ENCODE measurements at places on chromosomes 2 and 18.

GRCh38 chr2:191012845-191013681, 908 bp downstream of the STAT1 start:
- no peak for DNase-seq

DNA sequence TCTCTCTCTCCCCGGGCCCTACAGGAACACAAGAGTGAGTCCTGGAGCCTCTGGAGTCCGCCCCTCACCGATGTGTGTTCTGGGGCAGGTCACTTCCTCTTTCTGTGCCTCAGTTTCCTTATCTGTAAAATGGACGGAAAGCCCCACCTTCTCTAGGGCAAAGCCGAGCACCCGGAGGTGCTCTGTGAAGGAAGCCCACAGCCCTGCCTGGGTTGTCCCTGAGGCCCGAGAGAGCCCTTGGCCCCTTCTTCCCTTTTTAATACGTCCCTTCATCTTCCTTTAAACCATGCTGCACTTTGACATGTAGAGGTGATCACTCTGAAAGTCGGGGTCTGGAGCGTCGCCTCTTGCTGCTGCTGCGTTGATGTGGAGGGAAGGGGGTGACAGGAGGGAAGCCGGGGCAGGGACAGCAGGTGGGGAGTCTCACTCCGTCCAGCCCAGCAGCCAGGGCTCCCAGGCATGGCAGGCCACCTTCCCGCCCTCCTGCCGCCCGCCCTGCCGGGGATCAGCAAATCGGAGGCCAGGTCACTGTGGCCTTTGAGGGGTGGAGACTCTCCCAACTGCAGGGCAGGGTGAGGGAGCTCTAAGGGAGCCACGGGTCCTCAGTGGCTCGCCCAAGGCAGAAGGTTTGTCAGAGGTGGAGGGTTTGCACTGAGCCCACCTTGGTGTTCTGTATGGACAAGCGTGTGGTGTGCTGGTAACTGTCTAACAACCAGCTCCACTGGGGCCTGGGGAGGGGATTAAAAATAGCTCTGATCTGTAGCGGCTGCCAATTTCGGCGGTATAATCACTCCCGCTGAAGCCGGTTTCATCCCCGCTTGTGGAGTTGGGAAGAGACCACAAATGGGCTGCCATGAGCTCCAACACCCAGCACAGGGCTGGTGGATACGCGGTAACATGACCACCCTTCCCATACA, 135.9 kb upstream of the ID2 start:
- no peak for DNase-seq

- DNase-seq: no peak
Measured at GRCh38 chr2:176085861-176086771, 2.4 kb upstream of the EVX2 start.

GRCh38 chr2:152055366-152056108, 43.3 kb downstream of the CACNB4 start:
- no peak for DNase-seq

DNA sequence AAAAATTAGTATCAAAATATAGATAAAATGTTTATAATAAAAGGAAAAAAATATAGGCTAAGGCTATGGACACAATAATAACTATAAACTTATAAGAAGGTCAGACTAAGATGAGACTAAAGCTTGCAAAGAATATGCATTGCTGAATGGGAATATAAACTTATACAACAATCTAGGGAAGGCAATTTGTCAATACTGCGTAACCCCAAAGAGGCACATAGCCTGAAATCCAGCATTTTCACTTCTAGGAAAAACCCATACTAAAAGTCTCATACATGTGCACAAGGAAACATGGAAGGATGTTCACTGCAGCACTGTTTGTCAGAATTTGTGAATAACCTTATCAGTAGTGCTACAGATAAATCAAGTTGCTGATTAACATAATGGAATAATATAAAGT, 45.5 kb downstream of the FANCL start:
- DNase-seq: no peak

DNA sequence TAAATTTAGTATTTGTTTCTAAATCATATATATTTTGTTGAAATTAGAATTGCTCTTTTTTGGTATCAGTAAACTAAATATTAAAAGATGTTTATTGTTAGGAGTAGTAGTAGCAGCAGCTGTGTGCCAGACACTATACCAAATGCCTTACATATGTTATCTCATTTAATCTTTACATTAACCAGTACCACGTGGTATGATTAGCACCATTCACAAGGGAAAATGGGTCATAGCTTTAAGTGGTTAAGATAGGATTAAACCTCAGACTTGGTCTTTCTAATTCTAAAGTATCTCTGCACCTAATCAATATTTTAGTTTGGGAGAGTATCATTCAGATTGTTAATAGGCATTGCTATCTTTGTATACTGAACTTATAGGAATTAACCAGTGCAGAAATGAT, 29.0 kb downstream of the PSMD14 start:
- no peak for DNase-seq

DNA sequence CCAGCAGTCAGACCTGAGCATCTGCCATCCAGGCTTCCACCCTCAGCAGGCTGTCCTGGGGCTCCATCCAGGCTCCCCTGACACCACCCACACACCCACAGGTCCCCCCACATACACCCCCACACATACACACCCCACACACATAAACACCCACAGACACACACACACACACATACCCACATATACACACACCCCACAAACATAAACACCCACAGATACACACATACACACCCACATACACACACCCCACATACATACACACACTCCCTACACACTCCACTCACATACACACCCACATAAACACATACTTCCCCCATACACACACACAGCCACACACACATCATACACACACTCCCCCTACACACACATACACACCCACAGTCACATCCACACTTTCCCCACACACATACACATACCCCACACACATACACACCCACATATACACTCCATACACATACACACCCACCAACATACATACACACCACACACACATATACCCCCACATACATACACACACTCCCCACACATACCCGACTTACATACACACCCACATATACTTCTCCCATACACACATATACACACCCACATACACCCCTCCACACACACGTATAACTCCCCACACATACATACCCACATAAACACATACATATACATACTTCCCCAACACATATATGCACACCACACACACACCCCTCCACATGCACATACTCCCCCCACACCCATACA, 183.3 kb upstream of the ETAA1 start:
- DNase-seq: no peak

GRCh38 chr2:71643674-71644357, 190.5 kb downstream of the DYSF start:
- no peak for DNase-seq

- DNase-seq: no peak
Measured at GRCh38 chr2:32472605-32473004, 115.8 kb downstream of the BIRC6 start.

GRCh38 chr2:231932985-231933915, 7.1 kb upstream of the NPPC start:
- no peak for DNase-seq
